ENCODE measurements at places on chromosomes 1 and 21. TPM values are rescaled to one million over a fixed set of nuclear protein-coding genes. Genes with fewer than 3 reads are reported as not detected.

The RHOU gene
- total RNA-seq: 40.1 TPM

- no peak for DNase-seq
Observed at GRCh38 chr1:36172017-36172747, 16.2 kb downstream of the MAP7D1 start.

DNA sequence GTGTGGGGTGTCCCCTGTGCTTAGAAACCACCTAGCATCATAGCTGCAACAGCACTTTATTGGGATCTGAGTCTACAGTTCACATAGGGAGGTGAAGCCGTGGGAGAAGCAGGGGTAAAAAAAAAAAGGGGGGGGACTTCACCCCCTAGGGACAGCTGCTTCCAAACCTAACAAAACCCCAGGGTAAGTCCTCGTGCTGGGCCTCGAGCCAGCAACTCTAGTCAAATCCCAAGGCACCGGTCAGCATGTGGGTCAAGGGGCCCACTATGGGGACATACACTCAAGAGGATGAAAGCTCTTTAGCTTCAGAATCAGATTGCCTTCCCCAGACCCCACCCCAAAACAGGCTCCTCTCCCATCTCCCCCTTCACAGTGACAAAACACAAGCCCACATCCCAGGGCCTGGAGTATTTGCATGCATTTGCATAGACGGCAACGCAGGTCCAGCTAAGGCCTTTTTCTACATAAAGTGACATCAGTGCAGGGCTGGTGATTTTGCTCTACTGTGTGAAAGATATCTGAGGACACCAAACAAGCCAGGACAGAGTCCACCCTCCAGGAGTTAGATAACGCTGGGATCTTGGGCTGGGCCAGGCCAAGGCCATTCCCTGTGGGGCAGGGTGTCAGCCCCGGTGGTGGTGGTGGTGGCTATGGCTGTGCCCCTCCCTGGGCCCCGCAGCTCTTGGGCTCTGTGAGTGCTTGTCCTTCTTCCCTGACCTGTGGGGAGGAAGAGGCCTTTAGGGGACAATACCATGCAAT is 8.1 kb upstream of the PMVK start:
- peak; percentile 38 for DNase-seq

GRCh38 chr1:198657550-198658064 is 18.8 kb downstream of the PTPRC start:
- DNase-seq: peak; percentile 61

DNA sequence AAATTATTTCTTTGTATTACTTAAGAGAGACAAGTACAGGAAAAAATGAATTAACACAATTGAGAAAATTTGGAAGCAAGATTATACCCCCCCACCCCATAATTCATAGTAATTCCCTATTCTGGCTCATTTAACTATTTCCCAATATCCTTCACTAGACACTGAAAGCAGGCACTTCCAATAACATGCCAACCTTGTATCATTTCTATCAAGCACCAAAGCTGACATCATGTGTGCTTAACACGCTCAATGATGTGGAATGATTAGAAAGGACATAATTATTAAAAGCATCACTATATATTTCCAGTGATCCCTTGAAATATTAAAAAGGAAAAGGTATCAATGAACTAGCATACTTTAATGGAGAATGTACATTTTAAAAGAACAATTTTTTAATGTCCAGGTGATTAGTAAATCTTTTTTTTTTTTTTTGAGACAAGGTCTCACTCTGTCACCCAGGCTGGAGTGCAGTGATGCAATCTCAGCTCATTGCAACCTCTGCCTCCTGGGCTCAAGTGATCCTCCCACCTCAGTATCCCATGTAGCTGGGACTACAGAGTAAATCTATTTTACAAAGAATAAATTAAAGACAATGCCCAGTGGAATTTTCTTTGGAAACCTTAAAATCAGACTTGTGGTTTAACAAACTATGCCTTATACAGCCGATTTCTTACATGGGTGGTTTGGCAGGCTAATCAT is 443.9 kb downstream of the DSCAM start:
- no peak for DNase-seq

GRCh38 chr1:13766592-13767564 is 66.9 kb downstream of the PRDM2 start:
- DNase-seq: no peak

DNA sequence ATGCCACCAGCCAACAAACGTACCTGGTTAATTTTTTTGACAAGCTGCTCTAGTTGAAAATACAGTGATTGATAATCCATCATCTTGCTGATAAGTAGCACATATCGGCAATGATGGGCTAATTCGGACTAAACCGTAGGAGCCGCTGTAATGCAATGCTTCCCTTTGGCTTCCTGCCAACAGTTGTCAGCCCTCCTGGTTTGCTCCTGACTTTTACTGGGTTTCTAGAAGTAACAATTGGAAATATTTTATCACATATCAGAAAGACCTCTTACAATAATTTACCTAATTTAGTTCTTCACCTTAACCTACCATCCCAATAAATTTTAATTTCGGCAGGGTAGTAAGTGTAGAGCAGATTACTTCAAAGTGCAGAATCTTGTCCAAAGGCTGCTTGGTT is 148.5 kb downstream of the DHRS3 start:
- DNase-seq: peak; percentile 37

GRCh38 chr1:54266908-54267307 is 66.9 kb downstream of the MRPL37 start:
- no peak for DNase-seq

GRCh38 chr21:44088401-44088780 is 18.8 kb upstream of the PWP2 start:
- no peak for DNase-seq

- peak; percentile 7 for DNase-seq
Observed at GRCh38 chr1:24362982-24363614, 43.9 kb downstream of the GRHL3 start.

DNA sequence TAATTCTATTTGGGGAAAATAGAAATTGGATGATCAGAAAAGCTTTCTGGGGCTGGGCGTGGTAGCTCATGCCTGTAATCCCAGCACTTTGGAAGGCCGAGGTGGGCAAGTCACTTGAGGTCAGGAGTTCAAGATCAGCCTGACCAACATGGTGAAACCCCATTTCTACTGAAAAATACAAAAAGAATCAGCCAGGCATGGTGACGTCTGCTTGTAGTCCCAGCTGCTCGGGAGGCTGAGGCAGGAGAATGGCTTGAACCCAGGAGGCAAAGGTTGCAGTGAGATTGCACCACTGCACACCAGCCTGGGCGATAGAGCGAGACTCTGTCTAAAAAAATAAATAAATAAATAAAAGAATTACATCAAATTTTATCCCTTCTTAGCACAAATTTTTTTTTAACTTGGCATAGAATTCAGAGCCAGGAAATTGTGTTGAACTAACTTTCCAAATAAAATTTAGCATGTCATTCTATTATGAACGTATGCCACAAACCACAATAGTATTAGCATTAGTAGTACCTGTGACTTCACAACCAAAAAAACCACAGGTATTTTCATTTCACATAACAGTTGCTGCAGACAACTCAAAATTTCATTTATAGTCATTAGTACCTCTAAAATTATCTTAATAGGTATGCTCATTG is 4.5 kb upstream of the ANKRD13C start:
- DNase-seq: no peak

The CD1B gene
- not detected for total RNA-seq

GRCh38 chr21:35226328-35226727 is 177.2 kb upstream of the RUNX1 start:
- no peak for DNase-seq

The PLPPR4 gene
- 1.5 TPM for total RNA-seq

The SLAMF1 gene
- total RNA-seq: 2.0 TPM

GRCh38 chr1:15350151-15350550 is 59.5 kb upstream of the EFHD2 start:
- DNase-seq: no peak

The LCK gene
- total RNA-seq: 8.9 TPM

DNA sequence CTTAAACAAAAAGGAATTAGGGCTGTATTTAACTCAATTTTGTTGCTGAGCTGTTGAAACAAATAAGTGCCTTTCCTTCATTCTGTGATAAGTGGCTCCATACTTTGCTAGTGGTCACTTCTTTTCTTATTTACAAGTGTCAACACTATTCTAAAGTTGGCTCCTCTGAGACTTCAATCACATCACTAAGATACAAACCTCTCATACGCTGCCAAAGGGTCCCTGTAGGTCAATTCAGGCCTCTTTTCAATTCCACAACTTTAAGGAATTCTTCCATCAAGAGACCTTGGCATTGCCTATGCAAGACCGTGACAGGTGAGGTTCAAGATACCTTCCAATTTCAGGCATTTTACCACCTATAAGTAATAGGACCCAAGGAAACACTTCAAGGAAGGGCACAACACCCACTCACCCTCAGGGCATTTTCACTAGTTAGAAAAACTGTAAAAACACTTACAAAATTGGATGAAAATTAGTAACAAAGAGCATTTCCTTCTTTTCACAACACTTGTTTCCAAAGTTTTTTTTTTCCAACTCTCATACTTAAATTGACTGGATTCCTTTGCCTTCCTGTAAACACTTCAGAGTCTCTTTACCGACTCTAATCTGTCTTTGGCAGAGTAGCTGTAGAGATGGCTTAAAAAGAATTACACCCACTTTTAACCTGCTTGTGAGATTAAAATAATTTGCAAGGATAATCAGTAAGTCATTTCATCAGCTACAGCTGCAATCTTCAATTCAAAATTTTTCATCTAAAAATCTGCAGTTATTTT is 24.5 kb downstream of the SERBP1 start:
- DNase-seq: no peak

The LCE2C gene
- total RNA-seq: not detected

The GSTM5 gene
- 23.7 TPM for total RNA-seq

DNA sequence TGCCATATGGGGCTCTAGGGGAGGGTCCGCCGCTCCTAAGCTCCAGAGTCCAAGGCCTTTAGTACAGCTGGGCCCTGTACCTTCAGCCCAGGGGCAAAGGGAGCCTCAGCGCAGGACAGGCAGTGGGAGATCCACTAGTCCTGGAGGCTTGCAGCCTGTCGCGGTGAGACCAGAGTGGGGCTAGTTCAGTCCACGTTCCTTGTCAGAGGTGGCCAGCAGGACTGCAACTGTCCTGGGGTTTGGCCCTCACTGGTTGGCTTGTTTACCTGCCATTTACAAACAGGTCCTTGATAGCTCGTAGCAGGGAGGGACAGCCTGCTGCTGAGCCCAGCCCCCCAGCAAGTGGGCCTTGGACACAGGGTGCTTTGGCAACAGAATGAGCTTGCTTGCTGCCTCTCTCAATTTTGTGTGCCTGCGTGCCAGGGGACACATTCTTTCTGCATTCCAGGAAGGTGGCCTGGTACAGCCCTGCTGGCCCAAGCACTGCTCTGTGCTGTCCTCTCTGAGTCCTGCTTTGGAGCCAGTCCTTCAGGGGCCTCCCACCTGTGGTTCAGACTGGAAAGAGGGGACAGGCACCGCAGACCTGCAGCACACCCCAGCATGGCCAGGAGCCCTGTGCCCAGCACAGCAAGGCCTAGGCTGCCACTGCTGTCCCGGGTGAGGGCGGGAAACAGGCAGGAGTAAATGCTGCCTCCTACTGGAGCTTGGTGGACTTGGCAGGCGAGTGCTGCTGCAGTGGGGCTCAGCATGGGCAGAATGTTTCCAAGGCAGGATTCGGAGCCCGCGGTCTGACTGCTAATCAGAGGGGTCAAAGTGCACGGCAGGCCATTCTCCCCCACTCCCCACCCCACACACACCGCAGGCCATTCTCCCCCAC is 15.2 kb downstream of the H6PD start:
- DNase-seq: no peak

Measured in lung (tissue), 17 donors.